Heart right ventricle (tissue), 16 donors: ENCODE measurements at places on chromosomes 6 and 20.

GRCh38 chr20:25018841-25019240 lies 26.3 kb upstream of the APMAP start:
- no peak for DNase-seq

DNA sequence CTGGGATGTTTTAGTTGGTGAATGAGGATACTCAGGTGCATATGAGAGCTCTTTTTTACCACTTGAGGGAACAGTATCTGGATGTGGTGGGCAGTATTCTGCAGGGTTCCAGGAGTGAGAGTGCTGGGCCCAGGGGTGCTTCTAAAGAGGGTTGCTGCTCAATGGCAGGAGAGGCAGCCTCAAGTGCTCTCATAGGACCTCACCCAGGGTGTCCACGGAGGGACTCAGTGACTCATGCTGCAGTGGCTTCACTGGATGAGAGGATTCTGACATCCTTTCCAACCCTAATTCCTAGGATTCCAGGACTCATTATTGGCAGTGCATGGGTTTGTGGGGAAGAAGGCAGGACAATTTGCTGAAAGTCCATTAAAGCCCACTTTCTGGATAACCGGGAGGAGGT lies 176.6 kb upstream of the FERMT1 start:
- no peak for DNase-seq

GRCh38 chr6:145845557-145845956 lies 31.0 kb upstream of the FBXO30 start:
- no peak for DNase-seq

GRCh38 chr6:169806701-169807100 lies 55.3 kb downstream of the ERMARD start:
- DNase-seq = no peak

DNA sequence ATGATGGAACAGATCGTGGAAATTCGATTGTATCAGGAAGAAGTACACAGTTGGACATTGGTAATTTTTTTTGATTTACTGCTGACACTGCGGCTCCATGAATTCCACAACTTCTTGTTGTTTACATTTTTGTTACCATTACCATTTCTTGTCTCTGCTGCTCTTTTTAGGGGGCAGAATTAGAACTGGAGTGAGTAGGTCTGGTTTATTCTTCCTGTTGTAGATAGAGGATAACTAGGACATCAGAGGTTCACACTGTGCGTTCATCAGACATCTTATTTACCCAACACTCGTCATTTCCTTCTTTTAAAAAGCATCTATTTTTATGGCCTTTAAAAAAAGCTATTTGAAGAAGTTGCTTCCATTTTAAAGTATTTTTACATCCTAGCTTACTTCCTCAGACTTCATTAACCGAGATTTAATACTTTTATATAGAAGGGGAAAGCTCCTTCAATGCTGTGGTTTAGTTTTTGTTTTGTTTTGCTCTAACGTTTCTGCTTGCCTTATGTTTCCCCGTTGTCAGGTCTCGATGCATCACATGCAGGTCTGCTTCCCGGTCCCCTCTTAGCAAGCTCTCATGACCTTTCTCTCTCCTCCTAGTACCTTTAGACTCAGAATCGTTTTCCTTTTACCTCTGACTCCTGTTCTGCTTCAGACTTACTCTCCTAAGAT lies 139.1 kb downstream of the ARID1B start:
- DNase-seq = no peak

- no peak for DNase-seq
Observed at GRCh38 chr20:51183451-51183850, 160.5 kb upstream of the KCNG1 start.

- DNase-seq = peak; percentile 40
Observed at GRCh38 chr20:41135187-41135887, 2.0 kb upstream of the PLCG1 start.

- no peak for DNase-seq
Observed at GRCh38 chr6:34347303-34347702, 45.2 kb downstream of the NUDT3 start.
